Stimulated activated CD4-positive, alpha-beta T cell treated with anti-CD3 and anti-CD28 coated beads, TNF-alpha, amount 100 ng/mL, for 24 hours (primary cell): ENCODE measurements at places on chromosomes 6 and 20.

GRCh38 chr20:56653211-56653610 is 24.1 kb downstream of the TFAP2C start:
- DNase-seq = no peak

- DNase-seq = no peak
Observed at GRCh38 chr20:35443003-35443402, 5.0 kb upstream of the GDF5 start.

GRCh38 chr6:43339168-43339567 is 30.3 kb downstream of the ZNF318 start:
- DNase-seq = no peak

DNA sequence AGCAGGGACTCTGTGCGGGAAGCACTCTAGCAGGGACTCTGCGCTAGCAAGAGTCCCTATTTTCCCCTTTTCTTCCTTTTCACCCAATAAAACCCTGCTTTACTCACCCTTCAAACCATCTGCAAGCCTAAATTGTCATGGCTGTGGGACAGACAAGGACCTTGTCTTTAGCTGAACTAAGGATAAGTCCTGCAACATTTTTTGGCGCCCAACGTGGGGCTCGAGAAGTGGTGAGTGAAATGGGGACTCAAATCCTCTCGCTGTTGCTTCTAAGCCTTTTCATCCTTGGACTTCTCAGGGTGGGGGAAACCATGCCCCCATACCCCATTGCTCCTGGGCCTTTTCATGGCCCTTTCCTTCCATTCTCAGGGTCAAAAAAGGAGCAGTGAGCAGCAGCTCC is 46.4 kb downstream of the IMPG1 start:
- no peak for DNase-seq

DNA sequence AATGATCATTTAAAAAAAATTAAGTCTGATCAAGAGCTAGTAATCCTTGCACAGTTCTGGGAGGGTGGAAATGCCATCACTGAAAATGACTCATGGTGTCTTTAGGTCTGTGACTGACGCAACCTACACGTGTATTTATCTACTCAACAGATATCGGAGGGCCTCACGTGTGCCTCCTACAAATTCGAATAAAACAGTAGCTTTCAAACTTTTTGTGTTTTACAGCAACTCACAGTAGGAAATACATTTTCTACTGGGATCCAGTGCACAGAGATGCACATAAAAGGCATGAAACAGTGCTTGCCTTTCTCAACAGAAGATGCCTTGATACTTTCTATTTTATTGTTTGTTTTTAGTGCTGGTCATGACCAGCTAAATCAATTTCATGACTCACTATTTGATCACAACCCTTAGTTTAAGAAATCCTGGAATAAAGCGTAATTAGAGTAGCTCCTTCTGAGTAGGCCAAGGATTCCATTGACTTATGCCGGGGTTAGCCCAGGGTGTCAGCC is 210.0 kb upstream of the SNX9 start:
- DNase-seq = no peak

GRCh38 chr20:2768632-2769015 is 31.8 kb downstream of the CPXM1 start:
- DNase-seq = no peak

DNA sequence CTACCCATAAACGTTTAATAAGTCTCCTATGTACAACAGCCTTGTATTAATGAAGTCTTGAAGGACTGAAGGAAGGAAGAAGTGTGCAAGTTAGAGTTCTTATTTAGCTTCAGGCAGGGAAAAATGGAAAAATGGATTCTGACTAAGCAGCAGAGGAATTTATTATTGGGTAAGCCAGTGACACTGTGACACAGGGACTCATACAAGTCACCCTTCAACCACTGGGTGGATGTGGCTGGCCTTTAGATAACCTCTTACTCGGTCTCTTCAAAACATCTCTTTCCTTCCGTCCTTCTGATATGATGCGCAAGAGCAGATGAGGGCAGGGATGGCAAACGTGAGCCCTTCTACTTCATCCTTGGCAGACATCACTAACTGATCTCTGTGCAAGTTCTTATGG is 145.6 kb downstream of the DHX35 start:
- DNase-seq = no peak

GRCh38 chr6:103119056-103119455 is 1725.5 kb downstream of the GRIK2 start:
- no peak for DNase-seq

GRCh38 chr20:62953839-62954703 is 1.6 kb downstream of the SLC17A9 start:
- no peak for DNase-seq

- DNase-seq = no peak
Observed at GRCh38 chr6:125102891-125103290, 50.7 kb upstream of the TPD52L1 start.

DNA sequence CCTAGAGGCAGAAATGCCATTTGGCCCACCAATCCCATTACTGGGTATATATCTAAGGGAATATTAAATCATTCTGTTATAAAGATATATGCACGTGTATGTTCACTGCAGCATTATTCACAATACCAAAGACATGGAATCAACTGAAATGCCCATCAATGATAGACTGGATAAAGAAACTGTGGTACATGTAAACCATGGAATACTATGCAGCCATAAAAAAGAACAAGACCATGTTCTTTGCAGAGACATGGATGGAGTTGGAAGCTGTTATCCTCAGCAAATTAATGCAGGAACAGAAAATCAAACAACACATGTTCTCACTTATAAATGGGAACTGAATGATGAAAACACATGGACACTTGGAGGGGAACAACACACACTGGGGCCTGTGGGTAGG is 458.4 kb downstream of the CD83 start:
- DNase-seq = no peak

- no peak for DNase-seq
Observed at GRCh38 chr6:53623497-53623896, 42.1 kb downstream of the KLHL31 start.

DNA sequence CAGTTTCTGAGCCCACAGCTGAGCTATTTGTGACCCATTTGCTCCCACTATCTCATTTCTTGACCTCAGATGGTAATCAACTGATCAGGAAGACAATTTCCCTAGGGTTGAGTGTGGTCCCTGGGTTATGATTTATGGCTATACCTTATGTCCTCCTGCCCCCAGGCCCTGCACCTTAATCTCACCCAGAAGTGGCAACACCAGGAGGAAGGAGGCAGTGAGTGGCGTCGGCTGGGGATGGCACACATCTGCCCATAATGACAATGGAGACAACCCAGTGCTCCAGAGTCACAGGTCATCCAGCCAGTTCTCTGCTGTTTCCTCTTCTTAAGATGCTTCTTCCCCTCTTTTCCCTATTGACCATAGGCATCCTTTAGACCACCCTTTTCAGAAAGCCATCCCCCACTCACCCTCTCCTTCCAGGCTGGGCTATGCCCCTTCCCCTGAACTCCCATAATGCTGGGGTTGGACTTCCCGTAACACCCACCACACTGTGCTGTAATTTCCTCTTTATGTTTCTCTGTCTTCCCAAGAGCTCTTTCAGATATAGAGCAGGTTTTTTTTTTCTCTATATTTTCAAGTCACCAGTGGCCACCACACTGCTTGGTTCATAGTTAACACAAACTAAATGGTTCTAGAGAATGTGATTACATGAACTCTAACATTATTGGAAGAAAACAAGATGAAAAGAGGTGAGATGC is 8.0 kb downstream of the TRIM10 start:
- DNase-seq = no peak

DNA sequence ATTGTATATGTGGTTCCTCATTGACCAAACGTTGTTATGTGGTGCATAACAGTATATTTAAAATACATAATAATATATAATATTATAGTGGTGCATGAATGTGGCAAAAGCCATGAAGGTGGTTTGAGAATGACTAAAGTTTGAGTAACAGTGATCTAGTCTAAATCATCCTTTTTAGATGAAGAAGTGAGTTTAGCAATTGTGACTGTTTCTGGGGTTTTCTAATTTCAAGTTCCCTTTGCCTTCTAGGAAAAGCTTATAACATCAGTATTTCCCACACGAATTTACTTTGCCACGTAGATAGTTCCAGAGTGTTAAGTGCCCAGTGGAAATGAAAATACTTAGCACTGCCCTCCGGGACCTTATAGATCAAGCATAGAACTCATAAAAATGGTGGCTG is 40.9 kb downstream of the ARFGEF2 start:
- no peak for DNase-seq

- no peak for DNase-seq
Observed at GRCh38 chr6:170128811-170129681, 161.8 kb downstream of the DLL1 start.

- DNase-seq = no peak
Observed at GRCh38 chr20:48716086-48716485, 111.7 kb downstream of the PREX1 start.

- no peak for DNase-seq
Observed at GRCh38 chr6:27059621-27060425, 187.7 kb upstream of the PRSS16 start.

DNA sequence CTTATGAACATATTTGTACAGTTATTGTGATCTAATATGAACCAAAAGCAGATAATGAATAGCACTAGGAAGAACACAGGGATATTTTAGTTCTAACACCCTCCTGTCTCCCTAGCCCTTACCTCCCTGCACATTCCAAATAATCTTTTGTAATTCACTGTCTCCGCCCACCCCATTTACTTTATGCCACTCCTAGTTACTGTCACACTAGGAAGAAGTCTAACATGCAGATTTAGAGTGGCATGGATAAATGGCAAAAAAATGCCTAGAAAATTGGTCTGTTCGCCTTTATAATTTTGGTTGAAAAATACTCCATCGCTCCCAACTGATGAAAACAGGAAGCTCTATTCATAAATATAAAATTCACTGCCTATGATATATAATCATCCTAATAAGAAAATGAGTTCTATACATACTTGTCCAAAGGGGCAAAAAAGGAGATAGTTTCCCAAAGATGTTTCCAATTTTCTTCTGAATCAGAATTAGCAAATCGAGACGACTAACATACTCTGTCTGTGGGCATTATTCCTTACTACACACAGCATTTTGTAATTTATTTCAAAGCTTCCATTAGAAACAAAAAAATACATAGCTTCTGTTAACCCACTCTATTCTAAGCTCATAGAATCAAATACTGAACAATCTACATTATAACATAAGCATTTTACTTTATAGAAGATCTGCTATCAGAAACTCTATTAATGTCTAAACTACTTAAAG is 1.3 kb upstream of the RUNX2 start:
- DNase-seq = no peak

- no peak for DNase-seq
Observed at GRCh38 chr6:118808793-118809638, 84.9 kb upstream of the ASF1A start.

GRCh38 chr6:41278699-41279405 is 7.6 kb downstream of the TREM1 start:
- DNase-seq = peak; percentile 58

GRCh38 chr6:53530346-53530745 is 14.6 kb downstream of the GCLC start:
- no peak for DNase-seq
